ENCODE measurements at places on chromosomes 16 and 17.

GRCh38 chr16:4338712-4339299 lies 12.3 kb downstream of the PAM16 start:
- DNase-seq: no peak

GRCh38 chr16:58475091-58475619 lies 24.8 kb upstream of the NDRG4 start:
- DNase-seq: no peak

DNA sequence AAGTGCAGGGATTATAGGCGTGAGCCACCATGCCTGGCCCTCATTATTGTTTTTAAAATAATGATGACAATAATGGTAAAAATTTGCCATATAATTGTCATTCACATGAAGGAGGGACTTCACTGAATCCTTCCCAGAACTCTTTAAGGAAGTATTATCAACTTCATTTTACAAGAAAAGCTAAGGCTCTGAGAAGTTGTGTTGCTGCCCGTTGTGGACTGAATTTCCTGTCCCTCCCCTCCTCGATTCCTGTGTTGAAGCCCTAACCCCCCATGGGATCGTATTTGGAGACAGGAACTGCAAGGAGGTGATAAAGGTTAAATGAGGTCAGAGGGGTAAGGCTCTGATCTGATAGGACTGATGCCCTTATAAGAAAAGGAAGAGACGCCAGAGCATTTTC lies 458.0 kb downstream of the HAPSTR1 start:
- DNase-seq: no peak

GRCh38 chr17:66207936-66208335 lies 16.0 kb upstream of the CEP112 start:
- no peak for DNase-seq

DNA sequence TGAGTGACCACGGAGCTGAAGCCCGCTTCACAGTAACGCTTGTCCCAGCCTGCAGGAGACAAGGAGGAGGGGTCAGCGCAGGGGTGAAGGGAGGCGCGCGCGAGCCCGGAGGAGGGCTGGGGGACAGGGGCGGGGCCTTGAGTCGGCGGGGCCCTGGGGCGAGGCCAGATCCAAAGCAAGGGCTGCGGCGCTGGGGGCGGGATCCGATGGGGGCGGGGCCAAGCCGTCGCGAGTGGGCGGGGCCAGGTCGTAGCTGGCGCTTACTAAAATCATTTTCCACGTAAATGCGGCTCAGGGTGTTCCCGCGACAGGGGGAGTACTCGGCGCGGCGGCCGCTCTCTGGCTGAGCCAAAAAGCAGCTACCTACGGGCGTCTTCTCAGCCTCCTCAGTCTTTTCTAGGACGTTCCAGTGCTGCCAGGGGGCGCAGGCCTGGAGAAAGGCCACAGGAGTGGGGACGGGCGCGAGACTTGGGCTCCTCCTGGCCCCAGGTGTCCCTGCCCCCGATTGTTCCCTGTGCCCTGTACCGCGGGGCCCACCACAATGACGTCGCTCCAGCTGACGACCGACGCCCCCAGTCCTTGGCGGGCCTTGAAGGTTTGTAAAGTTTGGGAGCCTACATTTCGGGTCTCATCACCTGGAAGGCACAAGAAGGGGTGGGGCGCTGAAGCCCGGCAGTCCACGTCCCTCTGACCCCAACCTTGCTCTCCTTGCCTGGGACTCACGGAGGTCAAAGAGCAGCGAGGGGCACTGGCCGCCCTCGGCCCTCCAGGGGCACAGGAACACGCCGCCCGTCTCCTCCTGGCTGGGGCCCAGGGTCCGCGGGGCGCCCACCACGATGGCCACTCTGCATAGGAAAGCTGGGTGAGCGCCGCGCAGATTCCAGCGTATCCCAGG lies 3.9 kb downstream of the ITGA2B start:
- DNase-seq: peak; percentile 35

GRCh38 chr17:63698886-63699637 lies 863 bp downstream of the LIMD2 start:
- no peak for DNase-seq

- no peak for DNase-seq
Observed at GRCh38 chr16:89999831-90000574, 19.3 kb downstream of the DBNDD1 start.

DNA sequence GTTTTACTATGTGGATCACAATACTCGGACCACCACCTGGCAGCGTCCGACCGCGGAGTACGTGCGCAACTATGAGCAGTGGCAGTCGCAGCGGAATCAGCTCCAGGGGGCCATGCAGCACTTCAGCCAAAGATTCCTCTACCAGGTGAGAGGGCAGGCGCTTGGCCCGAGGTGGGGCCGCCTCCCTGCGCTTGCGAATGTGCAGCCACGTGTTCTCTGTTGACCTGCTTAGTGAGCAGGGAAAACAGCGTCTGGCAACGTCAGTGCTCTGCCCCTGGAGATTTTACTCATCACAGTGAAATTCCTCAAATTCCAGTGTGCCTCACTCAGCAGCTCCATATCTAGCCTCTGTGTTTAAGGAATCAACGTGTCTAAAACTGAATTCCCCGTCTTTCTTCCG lies 33.4 kb upstream of the CLEC18A start:
- no peak for DNase-seq

- DNase-seq: no peak
Observed at GRCh38 chr17:27380551-27380950, 75.7 kb upstream of the KSR1 start.

DNA sequence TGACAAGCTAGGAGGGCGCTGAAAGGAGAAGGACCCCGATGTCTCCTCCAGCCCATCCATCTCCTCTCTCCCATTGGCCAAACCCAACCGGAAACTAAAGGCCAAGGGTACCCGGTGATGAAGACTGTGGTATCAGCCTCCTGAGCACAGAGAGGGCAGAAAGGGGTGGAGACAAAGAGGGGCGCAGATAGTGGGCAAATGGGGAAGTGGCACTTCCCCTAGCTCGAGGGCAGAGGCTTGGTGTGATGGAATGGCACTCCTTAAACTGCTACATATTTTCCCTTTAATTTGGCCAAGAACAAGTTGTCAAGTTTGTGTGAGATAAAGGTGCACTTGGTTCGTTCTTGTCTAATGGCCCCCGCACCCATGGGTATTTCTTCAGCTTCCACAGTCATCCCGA lies 27.8 kb downstream of the IL4R start:
- no peak for DNase-seq

DNA sequence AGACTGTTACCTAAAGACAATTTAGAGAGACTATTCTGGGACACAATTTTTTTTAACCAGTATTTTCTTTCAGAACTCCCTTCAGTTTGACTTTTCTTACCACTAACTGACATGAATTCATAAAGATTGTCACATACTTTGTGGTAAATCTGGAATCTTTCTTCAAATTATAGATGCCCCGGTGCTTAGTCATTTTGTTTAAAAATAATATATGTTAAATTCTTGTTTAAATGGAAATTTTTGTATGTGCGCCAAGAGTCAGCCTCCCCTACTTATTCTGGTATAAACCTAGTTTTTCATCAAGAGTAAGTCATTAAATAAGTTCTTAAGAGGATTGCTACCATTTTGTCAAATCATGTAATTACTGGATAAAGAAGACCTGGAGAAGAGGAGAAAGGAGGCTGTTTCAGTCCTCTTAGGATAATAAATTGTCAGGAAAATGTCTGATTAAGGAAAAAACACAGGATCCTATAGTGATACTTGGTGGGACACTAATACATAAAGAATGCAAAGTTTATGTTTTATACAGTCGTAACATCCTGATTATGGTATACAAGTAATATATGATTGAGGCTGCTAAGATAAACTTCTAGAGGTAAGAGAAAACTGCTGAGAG lies 424.4 kb downstream of the PMP22 start:
- no peak for DNase-seq

DNA sequence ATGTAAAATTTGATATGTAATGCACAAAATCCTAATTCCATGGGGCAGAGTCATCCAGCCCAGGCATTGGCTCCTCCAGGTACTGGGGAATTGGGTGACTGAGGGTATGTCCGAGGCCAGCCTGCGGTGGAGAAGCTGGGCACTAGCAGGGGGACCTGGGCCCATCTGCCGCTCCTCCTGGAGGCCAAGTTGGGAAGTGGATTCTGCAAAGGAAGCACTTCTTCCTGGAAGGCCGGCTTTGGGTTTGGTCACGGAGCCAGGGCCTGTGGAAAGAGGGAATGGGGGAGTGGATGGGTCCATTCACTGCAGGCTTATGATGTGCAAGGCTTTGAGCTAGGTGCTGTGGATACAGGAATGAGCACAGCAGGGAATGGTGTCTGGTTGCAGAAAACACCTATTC lies 85.8 kb downstream of the GNAO1 start:
- no peak for DNase-seq

DNA sequence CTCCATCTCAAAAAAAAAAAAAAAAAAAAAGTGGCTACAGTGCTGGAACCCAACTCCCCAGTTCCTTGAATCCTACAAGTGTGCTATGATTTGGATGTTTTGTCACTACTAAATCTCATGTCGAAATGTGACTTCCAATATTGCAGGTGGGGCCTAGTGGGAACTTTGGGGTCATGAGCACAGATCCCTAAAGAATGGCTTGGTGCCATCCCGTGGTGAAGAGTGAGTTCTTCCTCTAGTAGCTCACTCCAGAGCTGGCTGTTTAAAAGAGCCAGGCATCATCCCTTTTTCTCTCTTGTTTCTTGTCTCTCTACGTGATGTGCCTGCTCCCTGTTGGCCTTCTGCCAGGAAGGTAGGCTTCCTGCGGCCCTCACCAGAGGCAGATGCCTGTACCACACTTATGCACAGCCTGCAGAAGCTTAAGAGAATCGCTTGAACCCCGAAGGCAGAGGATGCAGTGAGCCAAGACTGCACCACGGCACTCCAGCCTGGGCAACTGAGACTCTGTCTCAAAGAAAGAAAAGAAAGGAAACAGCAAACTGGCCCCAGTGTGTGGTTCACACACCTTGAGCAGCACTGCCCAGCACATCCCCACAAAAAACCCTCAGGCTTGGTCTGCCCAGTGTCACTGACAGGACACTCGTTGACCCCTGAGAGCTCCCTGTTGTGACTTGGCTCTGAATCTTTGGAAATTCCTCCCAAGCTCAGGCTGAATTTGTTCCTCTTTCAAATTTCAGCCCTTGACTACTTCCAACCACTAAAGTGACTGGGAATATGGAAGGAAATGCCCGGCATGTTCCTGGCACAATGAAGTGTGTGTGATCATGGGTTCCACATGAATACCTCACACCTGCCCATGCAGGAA lies 3.1 kb downstream of the MT1E start:
- no peak for DNase-seq

- DNase-seq: no peak
Observed at GRCh38 chr16:14955546-14956231, 18.4 kb downstream of the NPIPA1 start.

DNA sequence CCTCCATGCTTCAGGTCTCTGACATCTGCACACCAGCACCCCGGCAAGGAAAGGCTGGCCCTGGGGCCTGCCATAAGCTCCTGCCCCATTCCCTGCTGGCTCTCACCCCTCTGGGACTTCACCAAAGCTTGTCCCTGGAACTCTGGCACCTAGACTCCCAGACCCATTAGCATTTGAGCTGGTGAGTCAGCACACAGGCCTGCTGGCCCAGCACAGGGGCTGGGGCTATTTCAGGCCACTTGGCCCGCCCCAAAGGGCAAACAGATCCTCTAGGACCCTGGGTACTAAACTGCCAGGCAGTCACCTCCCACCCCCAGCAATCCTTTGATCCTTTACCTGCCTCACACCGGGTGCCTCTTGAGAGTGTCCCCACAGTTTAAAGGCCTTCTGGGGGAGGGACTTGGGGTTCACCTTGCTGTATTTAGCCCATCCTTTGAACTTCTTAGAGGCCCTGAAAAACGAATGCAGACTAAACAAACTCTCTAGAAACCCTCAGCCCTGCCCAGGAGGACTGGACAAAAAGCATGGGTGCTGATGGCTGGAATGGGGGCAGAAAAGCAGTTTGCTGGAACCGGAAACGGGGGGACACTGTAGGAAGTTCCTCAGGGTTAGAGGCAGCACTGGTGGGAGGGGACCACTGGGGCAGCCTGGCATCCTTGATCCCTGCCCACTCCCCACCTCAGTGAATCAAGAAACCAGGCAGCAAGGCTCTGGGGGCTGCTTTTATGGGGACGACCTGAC lies 3.2 kb upstream of the SAMD14 start:
- no peak for DNase-seq

Data from NCI-H2081 treated with DMSO at 0.1 percent for 48 hours (cell line).